Caudate nucleus (tissue), 63 donors: ENCODE measurements at places on chromosomes 4 and X.

DNA sequence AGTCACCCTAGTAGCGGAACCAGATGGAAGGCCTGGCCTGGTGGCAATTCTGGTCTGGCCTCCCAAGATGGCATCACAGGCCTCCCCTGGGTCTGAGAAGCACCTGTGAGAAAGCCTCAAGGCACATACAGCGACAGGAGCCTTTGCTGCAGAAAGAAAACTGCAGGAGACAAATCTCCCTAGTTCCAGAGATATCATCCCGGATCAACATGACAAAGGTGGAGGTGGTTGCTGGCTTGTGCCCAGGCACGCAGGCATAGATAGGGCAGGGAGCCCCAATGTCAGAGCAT is 93.6 kb downstream of the BCOR start:
- DNase-seq: no peak

GRCh38 chr4:134539729-134540231 is 338.2 kb upstream of the PABPC4L start:
- DNase-seq: no peak

DNA sequence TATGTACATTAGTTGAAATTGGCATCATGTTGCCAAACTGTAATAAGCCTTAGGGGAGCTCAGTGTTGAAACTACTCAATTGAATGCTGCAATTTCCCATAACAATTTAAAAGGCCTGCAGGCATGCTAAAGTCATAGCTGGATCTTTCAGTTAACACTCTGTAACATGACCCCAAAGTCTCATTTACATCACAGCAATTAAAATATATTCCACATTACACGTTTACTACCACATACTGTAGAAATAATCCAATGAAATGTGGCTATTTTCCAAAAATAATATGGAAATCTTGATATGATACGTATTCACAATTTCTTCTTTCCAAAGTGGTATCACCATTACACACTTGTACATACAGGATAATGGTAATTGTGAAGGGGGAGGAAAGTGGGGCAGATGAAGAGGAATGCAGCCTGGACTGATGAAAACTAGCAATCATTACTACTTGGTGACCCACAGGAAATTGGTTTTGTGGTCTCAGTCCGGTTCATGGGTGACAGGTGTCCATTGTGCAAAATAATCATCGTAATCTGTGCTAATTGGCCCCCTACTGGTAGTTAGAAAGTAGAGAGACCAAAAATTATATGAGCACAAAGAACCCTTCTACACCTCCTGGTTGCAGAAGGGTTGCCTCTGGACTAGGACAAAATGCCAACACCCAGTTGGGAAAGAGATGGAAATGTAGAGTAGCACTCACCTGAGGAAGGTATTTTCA is 63.7 kb downstream of the TENM3 start:
- no peak for DNase-seq

GRCh38 chr4:2598511-2599303 is 62.3 kb downstream of the FAM193A start:
- DNase-seq: no peak

DNA sequence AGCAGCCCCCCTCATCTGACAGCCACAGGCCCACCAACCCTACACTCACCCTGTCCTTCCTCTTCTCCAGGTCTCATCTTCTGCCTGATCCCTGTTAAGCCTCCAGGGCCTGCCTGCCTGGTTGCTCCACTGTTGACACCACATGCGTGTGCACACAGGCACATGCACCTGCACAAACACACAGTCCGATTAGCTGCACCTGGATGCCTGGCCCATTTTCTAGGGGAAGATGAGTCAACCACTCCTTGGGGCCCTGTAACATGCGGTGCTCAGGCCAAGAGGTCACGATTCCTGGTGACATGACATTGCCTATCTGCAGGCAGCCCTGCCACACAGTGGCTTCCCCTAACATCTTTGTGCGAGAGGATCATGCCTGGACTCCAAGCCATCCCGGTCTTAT is 498.4 kb downstream of the BCOR start:
- DNase-seq: no peak

- no peak for DNase-seq
Measured at GRCh38 chrX:118062817-118063615, 53.6 kb downstream of the KLHL13 start.

DNA sequence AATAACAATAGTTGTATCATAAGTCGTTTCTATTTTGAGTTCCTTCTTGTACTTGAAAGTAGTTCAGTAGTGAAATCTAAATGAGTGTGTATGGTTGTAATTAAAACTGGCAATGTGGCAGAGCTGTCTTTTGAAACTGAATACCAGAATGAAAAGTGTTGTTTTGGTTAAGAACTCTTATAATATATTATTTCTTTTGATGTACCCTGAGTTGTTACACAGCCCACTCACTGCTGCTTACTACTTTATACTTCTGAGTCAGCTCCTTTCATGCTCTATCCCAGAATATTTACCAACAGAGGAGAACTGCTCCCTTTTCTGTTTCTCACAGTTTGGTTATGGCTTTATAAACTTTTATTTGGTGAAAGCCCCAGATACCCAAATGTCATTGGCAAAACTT is 28.8 kb downstream of the FAM199X start:
- DNase-seq: no peak

DNA sequence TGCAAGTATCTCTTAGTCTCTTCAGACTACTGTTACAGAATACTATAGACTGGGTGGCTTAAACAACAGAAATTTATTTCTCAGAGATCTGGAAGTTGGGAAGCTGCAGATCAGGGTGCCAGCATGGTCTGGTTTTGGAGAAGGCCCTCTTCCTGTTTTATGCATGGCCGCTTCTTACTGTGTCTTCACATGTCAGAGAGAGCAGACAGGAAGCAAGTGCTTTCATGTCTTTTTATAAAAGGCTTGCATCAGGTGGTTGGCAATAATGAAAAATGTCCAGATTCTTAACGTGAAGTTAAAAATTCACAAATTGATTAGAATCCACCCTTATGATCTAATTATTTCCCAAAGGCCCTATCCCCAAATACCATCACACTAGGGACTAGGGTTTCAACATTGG is 284.9 kb downstream of the RPA4 start:
- DNase-seq: no peak

- DNase-seq: no peak
Measured at GRCh38 chr4:155319516-155319915, 57.2 kb downstream of the MAP9 start.

DNA sequence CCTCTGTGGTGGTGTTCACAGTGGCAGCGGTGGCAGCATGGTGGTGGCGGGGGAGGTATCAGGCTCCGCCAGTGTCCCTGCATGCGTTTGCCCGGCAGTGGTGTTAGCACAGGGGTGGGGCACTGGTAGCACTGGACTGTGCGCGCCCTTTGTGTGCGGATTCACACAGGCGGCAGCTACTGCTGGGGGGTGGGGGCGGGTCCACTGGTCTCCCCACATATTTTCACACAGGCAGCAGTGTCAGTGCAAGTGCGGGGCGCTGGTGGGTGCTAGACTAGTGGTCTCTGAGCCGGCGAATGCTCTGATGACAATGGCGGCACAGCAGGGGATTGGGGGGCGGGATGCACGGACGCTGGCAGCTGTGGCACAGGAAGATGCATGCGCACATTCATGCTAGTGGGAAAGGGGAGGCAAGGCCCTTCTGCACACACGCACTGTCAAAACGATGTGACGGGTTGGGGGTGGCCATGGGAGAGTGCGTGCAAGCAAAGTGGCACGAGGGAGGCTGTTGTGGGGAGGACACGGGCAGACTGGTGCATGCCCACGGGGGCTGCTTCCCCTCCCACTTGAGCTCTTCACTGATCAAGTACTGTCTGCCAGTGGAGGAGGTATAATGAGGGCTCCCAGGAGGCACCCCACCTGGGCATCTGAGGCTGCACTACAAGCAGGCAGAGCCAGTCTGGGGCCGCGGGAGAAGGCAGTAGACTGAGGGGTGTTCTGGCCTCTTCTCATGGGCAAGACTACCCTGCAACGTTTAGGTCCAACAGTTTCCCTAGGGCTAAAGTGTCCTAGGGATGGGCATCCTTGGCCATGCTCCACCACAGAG is 53.0 kb downstream of the POF1B start:
- DNase-seq: no peak

DNA sequence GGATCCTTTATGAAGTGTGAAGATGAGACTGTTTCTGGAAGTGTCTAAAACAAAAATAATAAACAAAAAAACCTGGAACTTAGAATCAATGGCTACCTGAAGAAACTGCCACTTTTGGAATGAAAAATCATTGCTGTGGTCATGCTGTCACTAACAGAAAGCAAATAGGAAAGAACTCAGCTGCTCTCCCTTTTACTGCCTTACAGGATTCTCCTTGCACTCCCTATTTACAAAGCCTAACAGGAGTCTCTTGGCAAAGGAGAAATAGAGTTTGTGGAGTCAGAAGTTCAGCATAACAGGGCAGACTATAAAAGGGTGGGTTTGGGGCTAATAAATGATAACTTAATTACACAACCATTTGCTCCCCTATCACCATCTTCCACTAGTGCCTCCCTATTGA is 19.0 kb upstream of the GK2 start:
- no peak for DNase-seq

DNA sequence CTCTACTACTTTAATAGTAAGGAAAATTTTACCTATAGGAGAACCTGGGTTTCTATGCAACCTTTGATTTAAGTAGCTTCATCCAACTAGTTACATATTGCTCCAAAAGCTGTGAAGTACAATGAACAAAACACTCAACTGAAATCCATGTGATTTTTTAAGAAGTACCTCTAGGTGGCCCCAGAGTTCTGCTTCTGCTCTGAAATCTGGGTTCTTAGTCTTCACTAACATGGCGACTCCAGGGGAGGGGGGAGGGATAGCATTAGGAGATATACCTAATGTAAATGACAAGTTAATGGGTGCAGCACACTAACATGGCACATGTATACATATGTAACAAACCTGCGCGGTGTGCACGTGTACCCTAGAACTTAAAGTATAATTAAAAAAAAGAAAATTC is 73.4 kb upstream of the MAGEB2 start:
- no peak for DNase-seq

DNA sequence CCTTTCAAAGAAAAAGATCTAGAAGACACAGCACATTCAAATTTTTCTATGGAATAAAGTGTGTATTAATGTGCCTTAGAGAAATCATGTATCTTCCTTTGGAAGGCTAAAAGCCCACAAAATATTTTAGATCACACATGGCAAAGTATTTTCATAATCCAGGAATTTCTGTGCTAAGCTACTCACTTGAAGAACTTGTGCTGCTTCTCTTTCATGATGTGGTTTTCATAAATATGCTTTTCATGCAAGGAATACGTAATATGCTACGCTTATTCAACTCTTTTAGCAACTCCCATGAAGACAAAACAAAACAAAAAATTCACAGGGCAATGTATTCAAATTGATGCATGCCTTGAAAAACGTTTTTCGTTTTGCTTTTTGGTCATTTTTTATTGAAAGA is 125.6 kb downstream of the ARHGAP24 start:
- no peak for DNase-seq

GRCh38 chr4:140641789-140642439 is 73.2 kb upstream of the UCP1 start:
- no peak for DNase-seq

GRCh38 chr4:134862116-134862515 is 660.5 kb upstream of the PABPC4L start:
- DNase-seq: no peak

GRCh38 chr4:36056136-36056535 is 188.2 kb downstream of the ARAP2 start:
- DNase-seq: no peak

DNA sequence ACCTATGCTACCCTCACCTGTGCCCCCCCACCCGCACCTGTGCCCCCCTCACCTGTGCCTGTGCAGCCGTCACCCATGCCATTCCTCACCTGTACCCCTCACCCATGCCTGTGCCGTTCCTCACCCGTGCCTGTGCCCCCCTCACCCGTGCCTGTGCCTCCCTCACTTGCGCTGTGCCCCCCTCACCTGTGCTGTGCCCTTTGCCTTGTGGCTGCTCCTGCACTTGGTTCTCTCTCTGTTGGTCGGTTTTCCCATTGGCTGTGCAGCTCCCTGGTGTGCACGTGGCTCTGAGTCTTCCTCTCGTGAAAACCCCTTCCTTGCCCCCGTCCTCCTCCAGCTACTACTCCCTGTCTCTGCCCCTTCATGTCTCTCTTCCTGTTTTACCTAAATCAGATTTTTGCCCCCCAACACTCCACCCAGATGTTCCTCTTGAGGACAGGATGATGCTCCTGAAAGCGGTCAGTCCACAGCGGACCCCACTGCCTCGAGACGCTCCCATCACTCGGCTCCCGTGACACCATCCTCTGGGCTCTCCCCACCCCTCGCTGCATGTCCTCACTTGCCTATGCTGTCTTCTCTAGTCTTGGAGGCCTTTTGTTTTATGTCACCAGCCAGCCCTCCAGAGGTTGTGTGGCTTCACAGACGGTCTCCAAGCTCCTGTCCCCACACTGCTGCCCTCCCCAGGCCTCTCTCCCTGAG is 6.8 kb downstream of the MAEA start:
- DNase-seq: no peak

- DNase-seq: no peak
Measured at GRCh38 chr4:151324752-151325110, 674 bp downstream of the SH3D19 start.
